ENCODE measurements at places on chromosomes 7 and 10. TPM values are rescaled to one million over a fixed set of nuclear protein-coding genes. Genes with fewer than 3 reads are reported as not detected.

Gene PPP3CB
- total RNA-seq, result 8.3 TPM

Gene GIMAP5
- total RNA-seq, result not detected

- no peak for DNase-seq
These were observed 1156.6 kb upstream of the AUTS2 start for GRCh38 chr7:68441645-68442044.

- DNase-seq, result peak; percentile 90
These were observed 1.8 kb downstream of the FRAT2 start for GRCh38 chr10:97332591-97333350.

DNA sequence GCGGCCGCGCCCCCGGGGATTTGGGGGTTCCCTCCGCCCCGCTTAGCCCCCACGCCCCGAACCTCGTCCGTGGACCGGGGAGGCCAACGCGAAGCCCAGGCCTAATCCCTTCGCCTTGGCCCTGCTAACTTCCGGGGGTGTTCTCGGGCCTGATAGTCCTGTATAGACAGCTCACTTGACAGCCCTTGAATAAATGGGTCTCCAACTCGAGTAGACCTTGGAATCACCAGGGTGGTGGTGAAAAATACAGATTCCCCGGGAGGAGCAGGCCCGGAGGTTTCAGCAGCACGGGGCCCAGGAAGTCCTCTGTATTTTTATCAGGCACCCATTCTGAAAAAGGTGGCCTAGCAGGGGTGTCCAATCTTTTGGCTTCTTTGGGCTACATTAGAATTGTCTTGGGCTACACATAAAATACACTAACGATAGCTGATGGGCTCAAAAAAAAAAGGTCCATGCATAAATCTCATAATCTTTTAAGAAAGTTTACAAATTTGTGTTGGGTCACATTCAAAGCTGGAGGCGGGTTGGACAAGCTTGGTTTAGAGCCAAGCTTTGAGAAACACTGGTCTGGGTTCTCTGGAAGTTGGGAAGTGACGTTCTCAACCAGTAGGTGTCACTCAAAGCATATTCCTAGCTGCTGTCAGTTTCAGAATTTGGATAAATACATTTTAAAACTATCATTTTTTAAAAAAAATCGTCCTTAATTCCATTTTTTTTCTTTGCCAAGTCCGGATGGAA, 221.7 kb downstream of the PHTF2 start:
- peak; percentile 87 for DNase-seq

DNA sequence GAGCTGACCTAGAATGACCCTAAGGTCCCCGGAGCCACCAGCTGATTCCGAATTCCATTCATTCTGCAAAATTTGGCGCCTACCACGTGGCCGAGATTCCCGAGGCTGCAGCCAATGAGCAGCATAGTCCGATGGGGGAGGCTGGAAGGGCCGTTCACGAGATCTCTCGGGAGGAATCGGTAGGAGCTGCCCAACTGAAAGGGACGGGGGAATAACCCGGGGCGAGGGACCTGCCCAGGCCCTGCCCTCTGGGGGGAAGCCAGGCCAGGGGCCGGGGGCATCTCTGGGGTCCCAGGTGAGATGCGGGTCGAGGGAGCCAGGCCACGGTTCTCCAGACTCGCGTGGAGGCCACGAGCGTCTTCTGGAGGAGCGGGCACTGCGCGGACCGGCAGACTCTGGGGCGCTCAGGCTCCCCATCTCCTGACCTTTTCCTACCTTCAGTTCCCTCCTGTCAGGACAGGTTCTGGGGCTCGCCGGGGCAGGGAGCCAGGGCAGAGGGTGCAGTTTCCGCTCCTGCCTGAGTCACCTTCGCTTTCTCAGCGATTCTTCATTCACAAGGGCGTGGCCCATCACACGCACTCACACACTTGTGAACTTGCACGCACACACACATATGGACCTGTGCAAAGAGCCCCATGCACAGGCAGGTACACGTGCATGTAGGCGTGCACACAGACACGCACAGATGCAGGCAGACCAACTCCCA, 173.4 kb downstream of the RNF216 start:
- no peak for DNase-seq

Gene GRID2IP
- total RNA-seq, result 0.02 TPM

- DNase-seq, result no peak
These were observed 524 bp upstream of the FUOM start for GRCh38 chr10:133358162-133358924.

Gene FMC1
- total RNA-seq, result 16.1 TPM

Gene SEMA3A
- 20.1 TPM for total RNA-seq

GRCh38 chr7:80957226-80957777, 38.5 kb upstream of the SEMA3C start:
- DNase-seq, result no peak

DNA sequence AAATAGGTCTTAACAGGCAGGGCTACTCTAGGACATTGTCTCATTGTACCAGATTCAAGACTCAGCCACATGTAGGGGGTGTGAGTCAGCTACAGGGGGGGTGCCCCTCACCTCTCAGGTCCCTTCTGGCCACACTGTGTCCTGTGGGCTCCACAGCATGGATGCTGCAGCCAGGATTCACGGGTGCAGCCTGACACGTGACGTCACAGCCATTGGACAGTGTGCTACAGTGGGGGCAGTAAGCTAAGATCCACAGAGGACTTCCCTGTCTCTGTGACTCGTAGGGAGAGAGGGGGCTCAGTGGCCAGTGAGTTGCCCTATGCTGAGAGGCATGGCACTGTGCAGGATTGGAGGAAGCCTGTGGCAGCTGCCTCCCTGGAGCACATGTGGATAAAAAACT, 77.9 kb downstream of the TMEM178B start:
- DNase-seq, result peak; percentile 16

DNA sequence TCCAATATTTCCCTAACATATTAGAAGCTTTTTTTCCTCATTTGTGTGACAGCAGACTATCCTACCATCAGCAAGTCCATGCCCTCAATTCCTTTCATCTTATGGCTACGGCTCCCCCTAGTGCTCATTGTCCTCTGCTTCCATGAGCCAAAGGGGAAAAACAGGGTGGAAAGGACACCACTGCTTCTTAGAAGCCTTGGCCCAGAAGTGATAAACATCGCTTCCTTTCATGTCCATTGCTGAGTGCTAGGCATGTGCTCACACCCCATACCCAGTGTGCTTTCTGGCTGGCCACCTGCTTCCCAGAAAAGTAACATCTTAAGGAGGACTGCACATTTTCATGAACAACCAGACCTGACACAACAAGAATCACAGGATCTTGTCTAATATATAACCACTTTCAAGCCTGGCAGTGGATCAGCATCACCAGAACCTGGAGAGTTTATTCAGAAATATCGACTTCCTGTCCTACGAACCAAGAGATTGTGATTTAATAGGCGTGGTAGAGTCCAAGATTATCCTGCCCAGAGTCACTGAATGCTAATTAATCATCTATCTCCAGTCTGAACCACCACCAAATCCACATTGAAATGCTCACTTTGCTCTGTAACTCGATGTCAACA, 650.5 kb upstream of the SORCS1 start:
- DNase-seq, result peak; percentile 41

DNA sequence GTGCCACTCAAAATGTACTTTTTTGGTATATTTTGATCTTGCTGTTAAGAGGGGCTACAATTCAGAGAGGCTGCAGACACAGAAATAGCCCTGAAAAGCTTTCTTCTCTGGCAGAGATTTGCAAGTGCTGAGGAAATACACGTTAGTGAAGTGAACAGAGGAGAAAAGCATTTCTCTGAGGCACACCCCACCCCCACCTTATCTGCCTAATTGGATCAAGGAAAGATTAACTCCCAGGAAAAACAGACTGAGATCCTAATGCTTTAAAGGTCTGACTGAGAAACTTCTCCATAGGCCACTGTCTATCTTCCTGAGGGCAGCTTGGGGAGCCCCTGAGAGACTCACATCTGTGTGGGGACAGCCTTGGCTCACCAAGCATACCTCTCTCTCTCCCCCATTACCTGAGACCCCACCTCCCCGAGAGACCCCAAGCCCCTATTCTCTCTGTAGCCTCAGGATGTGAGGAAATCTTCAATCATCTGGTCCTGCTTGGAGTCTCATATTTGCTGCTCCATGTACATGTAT, 14.8 kb upstream of the AKR1C3 start:
- no peak for DNase-seq

- DNase-seq, result no peak
These were observed 120.1 kb downstream of the DYNC2I1 start for GRCh38 chr7:158976468-158976848.

Gene OR2A1
- total RNA-seq, result 0.05 TPM

DNA sequence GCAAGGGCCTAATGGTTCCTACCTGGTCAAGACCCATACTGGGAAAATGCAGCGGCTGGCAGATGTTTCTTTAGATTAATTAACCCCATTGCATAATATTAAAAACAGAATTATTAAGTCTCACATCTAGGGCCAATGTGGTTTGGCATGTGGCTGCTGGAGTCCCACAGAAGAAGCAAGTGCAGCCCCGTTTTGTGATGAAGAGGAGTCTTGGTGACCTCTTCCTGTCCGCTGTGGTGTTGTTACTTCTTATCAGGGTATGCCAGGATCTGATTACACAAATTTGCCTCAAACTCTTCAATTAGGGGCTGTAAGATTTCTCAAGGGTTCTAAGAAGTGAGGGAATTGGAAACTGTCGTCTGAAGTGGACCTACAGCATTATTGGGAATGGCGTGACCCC, 240.3 kb downstream of the SEC23IP start:
- no peak for DNase-seq

- DNase-seq, result no peak
These were observed 5.7 kb downstream of the DEPP1 start for GRCh38 chr10:44972874-44973306.

GRCh38 chr7:155959894-155960293, 147.6 kb upstream of the SHH start:
- DNase-seq, result peak; percentile 45

Gene SYT15B
- 0.05 TPM for total RNA-seq

DNA sequence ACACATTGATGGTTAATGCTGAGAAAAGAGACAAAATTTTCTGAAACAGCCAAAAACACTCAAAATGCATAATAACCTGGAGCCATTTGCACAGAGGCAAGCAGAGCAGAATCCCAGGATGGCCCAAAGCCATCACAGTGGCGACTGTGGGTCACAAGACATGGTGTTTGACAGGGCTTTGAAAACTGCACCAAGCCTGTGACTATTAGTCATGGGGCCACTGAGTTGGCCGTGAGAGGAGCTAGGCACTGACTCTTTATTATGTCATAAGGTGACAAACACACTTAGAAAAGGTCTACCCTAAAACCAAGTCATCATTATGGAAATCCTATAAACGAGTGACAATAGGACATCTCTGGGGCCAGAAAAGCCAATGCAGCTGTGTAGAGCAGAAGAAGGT, 23.9 kb downstream of the DRGX start:
- DNase-seq, result no peak

Gene DNAJC12
- 3.4 TPM for total RNA-seq

GRCh38 chr7:41206267-41206666, 496.6 kb downstream of the INHBA start:
- DNase-seq, result no peak

GRCh38 chr7:138979226-138979979, 1.8 kb downstream of the KIAA1549 start:
- peak; percentile 30 for DNase-seq

GRCh38 chr10:58775960-58776567, 263.4 kb downstream of the BICC1 start:
- peak; percentile 57 for DNase-seq

DNA sequence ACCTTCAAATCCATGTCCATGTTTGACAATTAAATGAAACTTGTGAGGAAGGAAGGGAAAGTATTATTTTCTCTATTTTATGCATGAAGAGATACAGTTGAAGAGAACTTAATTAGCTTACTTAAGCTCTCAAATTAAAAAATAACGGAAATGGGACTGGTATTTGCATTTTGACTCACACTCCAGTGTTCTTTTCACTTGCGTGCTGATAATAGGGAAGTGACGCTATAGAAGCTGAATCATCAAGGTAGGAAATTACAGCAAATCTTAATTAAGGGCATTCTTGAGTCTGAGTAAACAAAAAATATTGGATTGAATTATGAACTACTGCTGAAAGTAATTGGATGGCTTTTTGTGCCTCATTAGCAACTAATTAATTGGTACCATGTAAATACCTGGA, 44.0 kb upstream of the NPVF start:
- peak; percentile 5 for DNase-seq

DNA sequence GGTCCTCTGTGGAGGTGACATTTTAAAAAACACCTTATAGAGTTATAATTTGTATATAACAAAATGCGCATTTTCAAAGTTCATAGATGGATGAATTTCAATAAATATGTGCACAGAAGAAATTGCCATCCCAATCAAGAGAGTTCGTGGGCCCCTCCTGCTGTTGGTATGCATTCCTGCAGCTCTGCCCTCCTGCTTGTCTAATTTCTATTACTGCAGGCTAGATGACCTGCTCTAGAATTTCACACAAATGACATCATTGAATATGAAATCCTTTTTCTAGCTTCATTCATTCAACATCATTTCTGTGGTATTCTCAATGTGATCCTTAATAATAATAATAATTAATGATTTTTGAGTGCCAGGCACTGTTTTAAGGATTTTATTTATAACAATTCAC, 348.2 kb downstream of the SDK1 start:
- DNase-seq, result no peak

- DNase-seq, result no peak
These were observed 874 bp upstream of the BAMBI start for GRCh38 chr10:28676326-28676967.

DNA sequence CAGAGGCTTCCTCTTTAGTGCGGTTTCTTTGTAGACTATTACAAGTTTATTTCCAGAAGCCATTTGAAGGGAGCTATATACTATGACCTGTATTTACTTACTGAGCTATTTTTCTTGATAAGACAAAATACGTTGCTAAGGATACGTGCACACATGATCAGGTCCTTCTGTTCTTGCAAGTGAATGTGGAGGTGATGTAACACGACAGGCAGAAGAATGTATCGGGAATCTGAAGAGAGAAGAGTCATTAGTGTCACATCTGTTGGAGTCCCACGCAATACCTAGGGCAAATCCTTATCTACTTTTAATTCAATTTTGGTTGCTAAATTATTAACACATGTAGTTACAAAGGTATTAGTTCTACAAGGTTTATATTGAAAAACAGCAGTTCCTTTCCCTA, 284.6 kb upstream of the IMMP2L start:
- no peak for DNase-seq

Gene ITPRID1
- not detected for total RNA-seq

DNA sequence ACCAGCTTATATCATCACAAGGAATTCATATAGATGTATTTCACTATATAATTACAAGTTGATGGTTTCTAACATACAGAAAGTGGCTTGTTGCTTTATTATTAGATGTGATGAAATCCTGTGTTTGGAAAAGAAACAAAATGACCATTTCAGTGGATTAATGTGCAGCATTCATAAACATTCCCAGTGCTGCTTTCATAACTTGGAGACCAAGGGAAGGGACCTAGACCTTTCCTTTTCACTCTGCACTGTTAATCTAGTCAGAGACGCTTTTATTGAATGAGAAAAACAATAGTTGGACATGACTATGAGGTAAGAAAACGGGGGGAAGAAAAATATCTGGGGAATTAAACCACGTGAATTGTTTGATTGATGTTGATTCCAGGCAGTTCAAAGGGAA, 160.0 kb downstream of the HDAC9 start:
- DNase-seq, result no peak

Measured in M059J (cell line).